ENCODE measurements at places on chromosomes 2 and 18.

GRCh38 chr2:112582314-112582746 lies 2.1 kb upstream of the CHCHD5 start:
- DNase-seq: peak; percentile 68

DNA sequence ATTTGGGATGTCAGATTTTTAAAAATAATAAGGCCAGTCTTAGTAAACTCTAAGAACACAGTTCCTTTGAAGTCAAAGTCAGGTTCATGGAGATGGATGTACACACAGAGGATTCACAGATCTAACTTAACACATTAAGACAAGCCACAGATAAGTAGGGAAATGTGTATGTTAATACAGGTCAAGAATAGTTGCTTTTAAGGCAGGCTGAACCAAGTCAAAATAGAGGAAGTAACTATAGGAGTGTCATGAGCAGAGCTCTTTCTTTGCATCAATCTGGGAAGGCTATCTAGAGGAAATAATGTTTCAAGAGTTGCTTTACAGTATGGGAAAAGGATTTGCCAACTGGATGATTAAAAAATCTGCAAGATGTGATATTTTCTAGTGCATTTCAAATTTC lies 128.0 kb upstream of the FBXO11 start:
- no peak for DNase-seq

GRCh38 chr2:69253611-69254301 lies 133.3 kb downstream of the GFPT1 start:
- DNase-seq: peak; percentile 93

GRCh38 chr2:110804915-110805314 lies 72.5 kb downstream of the ACOXL start:
- DNase-seq: no peak

GRCh38 chr2:181766129-181766528 lies 85.8 kb upstream of the NEUROD1 start:
- DNase-seq: no peak

DNA sequence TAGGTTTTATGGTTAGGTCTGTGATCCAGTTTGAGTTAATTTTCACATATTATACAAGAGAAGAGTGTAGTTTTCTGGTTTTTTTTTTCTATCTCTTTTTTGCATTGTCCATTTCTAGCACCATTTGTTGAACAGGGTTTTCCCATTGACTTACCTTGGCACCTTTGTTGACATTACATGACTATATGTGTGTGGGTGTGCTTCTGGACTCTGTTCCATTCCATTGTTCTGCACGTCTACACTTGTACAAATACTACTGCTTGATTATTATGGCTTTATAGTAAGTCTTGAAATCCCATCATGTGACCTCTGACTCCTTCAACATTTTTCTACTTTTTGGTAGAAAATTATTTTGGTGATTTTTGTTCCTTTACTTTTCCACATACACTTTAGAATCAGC lies 38.7 kb downstream of the UBE2F start:
- DNase-seq: no peak

GRCh38 chr2:102061962-102062795 lies 70.4 kb downstream of the IL1R2 start:
- peak; percentile 71 for DNase-seq

DNA sequence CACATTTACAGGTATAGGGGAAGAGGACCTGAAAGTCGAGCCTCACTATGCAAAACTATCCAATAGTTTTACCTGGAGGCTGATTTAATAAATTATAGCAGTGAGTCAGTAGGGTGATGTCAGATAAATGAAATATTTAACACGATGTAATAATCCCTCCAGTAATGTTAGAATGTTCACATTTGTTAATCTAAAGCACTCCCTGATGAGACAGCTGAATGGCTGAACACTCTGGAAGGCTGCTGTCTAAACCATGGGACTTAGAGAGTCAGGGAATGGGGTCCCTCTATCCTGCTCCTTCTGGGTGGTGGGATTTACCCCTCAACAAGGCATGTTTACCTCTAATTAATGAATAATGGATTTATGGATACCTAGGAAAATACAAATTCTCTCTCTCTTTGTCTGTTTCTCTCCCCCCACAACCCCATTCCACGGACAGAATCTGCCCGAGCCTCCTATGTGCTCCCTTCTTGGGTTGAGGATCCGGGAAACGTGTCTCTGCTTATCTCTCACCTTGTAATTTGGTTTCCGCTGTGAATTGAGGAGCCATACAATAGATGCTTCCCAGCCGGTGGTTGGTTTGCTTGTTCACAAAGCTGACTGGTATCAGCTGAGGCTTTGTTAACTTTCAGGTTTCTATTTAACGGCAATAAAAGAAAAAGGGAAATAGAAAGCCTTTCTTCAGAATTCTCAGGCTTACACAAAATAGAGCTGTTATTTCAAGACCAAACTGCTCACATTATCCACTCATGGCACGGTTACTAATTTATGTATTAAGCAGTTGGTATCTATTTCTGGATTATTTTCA lies 25.9 kb downstream of the LRRC30 start:
- DNase-seq: no peak

DNA sequence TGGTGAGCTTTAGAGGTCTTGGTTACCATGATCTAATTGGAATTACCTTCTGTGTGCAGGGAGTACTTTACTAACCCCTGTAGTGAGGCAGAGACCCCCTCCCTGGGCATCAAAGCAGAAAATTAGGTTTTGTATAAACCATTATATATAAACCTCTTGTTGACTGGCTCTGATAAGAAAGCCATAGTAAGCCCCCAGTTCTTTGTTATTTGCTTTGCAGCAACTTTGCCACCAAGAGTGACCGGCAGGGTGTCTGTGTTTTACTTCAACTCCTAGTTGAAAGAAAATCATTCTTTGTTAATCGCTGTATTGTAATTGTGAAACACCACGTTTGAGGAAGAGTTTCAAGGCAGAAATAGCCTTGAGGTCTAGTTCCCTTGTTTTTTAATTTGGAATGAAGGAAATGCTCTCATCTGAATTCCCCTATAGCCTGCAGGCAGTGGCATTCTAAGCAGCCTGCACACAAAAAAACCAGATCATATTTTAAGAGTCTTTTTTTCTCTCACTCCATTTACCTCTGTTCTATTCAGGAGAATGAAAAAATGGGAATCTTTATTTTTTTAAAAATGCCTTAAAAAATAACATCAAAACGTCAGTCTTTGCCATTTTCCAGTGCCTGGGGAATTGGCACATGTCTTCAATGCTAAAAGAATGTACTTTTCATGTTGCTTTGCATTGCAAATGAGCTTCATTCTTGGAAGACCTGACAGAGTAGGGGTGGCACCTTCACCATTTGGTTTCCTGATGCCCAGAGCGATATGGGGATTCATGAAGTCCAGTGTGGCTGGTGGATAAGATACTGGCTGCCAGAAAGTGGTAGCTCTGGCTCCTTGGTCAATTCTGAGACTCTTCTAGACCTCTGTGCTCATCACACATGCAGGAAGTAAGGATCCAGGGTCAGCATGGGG lies 338.1 kb downstream of the SLC4A3 start:
- peak; percentile 70 for DNase-seq

GRCh38 chr2:8693157-8693821 lies 11.4 kb downstream of the ID2 start:
- no peak for DNase-seq

DNA sequence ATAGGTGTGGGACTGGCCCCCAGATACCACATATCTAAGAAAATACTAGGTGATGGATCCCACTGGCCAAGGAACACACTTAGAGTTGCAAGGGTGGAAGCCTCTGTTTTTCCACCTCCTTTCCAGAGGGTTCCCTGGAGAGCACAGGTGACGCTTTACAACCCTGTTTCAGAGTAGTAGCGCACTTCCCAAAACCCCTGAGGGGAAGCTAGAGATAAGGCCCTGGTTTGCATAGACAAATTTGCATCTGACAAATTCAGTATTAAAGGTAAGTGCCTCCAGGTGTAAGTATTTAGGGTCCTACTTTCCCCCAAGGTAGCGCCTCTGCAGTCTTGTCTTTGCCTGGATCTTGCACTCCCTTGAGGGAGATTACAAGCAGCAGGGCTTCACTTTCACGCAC lies 474 bp upstream of the CERKL start:
- no peak for DNase-seq

- DNase-seq: peak; percentile 31
Observed at GRCh38 chr2:79437433-79438267, 75.2 kb upstream of the CTNNA2 start.

DNA sequence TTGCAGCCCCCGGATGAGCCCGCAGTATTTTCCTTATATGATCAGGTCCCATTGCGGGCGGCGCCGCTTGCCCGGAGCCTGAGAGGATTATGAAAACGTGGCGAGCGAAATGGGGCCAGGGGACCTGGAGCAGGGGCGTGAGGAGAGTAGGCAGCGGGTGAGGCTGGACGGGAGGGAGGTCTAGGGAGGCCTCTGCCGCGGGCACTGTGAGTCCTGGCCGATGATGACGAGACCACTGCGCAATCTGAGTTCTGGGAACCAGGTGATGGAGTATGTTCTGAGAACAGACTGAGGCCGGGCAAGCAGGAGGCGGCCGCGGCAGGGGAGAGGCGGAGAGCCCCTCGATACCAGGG lies 790 bp upstream of the ACAA2 start:
- DNase-seq: peak; percentile 31

- DNase-seq: no peak
Observed at GRCh38 chr2:100104718-100105677, 37.4 kb downstream of the AFF3 start.

- DNase-seq: no peak
Observed at GRCh38 chr18:61894751-61895524, 2.1 kb upstream of the RNF152 start.

- DNase-seq: no peak
Observed at GRCh38 chr2:198890490-198890889, 567.2 kb downstream of the SATB2 start.

GRCh38 chr2:96801005-96801785 lies 14.9 kb upstream of the CNNM3 start:
- DNase-seq: peak; percentile 51

DNA sequence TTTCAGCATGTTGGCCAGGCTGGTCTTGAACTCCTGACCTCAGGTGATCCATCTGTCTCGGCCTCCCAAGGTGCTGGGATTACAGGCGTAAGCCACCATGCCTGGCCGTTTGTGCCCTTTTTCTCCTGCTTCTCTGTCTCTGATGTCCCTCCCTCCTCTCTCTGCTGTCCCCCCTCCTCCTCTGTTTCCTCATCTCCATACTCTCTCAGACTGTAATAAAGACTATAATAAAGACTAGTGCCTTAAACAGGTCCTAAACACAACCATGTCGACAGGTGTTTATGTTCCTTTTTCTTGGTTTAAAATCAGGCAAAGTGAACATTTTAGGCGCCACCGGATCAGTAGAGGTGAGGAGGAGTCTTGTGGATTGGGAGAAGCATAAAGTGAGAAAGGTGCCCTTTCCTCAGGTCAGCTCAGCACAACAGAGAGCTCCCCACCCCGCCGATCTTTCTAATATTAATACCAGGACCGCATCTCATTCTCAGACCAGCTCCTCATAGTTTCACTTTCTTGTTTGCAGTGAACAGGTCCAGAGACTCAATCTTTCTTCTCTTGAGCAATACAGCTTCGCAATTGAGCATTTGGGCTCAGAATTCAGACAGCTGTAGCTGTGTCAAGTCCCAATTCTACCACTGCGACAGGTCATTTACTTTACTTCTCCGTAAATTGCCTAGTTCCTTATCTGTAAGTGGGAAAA lies 23.7 kb downstream of the TIMM21 start:
- DNase-seq: peak; percentile 15

DNA sequence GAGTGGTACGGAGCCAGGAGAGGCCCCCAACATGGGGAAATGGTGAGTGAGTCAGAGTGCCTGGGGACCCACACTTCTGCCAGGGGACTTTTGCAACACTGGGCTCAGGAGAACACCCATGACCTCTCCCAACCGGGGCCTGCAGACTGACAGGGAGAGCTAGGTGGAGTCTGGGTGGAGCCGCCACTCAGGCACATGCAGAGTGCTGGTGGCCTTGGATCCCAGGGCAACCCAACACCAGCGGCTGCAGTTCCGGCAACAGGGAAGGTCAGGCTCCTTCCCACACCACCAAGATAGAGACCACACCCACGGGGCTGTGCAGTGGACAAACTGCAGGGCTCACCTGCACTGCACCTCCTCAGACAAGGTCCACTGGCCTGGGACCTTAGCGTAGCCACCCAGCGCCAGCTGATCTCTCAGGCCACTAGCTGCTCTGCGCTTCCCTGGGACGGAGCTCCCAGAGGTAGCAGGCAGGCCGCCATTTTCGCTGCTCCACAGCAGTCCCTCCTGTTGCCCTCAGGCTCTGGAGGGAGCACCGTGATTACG lies 99.0 kb downstream of the EFEMP1 start:
- DNase-seq: no peak

GRCh38 chr2:187421519-187421918 lies 26.5 kb downstream of the CALCRL start:
- DNase-seq: no peak

DNA sequence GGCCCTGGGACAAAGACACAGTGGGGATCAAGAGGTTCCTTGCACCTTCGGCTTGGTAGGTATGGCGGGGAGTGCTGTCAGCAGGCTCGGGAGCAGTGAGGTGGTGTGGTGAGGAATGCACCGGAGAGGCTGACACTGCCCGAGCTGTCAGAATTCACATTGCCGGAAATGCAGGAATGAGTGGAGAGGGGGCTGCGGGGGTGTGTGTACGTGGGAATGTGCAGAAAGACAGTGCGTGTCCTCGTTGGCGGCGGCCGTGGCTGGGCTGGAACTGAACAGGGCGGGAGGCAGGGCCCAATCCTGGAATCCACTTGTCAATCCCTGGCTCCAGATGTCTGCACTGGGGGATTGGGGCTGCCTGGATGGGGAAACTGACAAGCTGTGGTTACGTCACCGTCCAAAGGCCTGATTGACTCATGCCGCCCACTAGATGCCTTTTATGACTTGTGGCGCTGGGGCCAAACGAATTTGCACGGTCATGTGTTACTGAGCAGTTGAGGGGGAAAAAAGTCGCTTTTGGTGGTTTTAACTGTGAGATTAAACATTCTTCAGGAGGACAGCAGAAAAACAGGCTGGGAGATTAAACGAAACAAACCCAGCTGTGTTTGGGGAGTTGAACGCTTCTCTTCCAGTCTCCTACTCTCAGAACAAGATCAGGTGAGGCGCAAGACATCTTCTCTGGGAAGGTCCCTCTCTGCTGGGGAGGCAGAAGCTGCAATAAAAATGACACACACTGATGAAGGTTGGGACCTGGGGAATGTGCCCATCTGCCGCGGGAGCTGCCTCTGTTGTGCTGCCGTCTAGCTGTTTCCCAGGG lies 189.4 kb upstream of the GLI2 start:
- DNase-seq: peak; percentile 94

DNA sequence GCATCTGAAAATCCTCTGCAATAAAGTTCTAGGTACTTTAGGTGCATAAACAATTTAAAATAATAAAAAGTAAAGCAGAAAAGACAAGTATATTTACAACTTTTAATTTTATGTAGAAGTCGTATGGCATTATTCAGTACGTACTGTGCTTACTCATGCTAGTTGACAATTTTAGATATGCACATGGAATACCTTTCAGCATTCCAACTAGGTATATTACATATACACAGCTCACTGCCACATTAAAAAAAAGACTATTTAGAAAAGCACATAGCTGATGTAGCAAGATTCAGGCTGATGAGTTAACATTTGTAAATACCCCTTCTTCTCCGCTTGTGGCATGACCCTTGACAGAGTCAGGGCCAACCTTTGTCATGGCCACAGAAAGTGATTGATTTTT lies 171.2 kb downstream of the FBXO15 start:
- DNase-seq: no peak

Measured in renal cortical epithelial cell (primary cell).